ENCODE measurements at places on chromosomes 3 and 15.

DNA sequence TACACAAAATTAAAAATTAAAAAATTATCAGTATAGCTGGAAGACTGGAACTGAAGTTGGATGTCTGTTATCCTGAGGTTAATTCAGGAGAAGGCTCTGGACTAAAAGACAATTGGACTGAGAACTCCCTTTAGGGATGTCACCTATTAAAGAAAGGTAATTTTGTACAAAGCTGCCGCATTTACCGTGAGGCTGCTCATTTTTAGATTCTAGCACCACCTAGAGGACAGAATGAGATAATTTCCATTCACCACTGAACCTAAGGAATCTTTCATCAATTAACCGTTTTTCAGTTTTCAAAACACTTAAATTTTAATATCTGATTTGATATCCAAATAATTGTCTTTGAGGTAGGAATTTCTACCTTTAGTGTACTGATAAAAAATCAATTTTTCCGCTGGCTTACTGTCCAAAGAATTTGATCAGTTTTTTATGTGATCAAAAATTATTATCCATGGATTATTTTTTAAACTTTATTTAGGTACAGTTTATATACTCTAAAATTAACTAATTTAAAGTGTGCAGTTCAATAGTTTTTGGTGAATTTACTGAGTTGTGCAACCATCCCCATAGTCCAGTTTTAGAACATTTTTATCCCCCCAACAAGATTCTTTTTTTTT lies 106.7 kb upstream of the TNIK start:
- peak; percentile 84 for DNase-seq

DNA sequence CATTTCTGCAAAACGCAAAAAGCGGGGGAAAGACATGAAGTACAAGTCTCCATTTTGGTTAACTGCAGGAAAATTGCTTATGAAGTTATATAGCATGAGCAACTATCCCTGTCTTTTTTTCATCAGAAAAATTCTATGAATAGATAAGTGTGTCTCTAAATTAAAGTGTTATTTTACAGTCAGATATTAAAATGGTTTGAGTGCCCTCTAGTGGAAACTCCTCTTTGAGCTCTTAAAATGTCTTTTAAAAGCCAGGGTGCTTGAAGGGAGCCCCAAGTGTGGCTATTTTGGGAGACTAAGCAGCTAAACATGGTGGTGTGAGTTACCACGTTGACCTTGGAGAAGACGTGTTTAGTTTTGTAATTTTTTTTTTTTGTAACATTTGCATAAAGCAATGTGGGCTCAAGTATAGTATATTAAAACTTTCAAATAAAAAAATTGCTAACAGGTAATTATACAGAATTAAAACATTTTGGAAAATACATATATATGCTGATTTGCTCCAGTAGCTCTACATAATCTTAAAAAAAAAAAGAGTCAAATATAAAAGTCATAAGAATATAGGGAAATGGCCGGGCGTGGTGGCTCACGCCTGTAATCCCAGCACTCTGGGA lies 77.2 kb downstream of the PPP2R3A start:
- DNase-seq = peak; percentile 49

GRCh38 chr3:49671291-49672288 lies 2.6 kb upstream of the APEH start:
- DNase-seq = no peak

GRCh38 chr3:155548195-155548594 lies 196.7 kb downstream of the PLCH1 start:
- no peak for DNase-seq

- DNase-seq = no peak
Measured at GRCh38 chr3:140135461-140135860, 200.5 kb downstream of the CLSTN2 start.

DNA sequence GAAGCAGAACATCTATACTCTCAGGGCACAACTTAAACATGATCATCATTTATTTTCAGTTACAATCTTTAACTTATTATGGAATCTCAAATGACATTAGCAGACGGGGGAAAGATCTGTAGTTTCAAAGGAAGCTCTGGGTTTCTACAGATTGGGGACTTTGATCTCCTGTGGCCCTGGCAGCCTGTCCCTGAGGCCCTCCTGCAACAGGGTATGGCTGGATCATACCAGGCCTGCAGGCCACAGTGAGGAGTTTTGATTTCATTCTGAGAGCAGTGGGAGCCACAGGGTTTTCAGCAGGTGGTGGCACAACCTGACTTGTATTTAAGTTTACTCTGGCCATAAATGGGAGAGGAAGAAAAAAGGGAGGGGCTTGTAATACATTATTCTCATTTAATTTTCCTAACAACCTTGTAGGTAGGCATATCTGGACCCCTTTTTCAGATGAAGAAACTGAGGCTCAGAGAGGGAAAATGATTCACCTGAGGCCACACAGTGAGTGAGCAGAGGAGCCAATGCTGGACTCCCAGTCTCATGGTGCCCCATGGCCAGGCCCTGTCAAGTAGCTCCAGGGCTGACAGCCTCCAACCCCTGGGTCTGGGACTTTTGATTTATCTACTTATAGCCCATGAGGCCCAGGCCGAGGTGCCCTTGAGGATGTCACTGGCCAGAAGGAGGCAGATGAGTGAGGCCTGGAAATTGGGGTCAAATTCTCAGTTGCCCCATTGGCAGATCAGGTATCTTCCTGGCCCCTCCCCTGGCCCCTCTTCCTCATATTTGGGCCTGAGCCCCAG lies 71.0 kb downstream of the ATP2B2 start:
- DNase-seq = no peak

GRCh38 chr3:171345107-171345843 lies 114.9 kb downstream of the TNIK start:
- peak; percentile 90 for DNase-seq

GRCh38 chr15:63836579-63836978 lies 2.8 kb upstream of the HERC1 start:
- no peak for DNase-seq

GRCh38 chr3:71512000-71512399 lies 71.5 kb downstream of the FOXP1 start:
- DNase-seq = no peak

DNA sequence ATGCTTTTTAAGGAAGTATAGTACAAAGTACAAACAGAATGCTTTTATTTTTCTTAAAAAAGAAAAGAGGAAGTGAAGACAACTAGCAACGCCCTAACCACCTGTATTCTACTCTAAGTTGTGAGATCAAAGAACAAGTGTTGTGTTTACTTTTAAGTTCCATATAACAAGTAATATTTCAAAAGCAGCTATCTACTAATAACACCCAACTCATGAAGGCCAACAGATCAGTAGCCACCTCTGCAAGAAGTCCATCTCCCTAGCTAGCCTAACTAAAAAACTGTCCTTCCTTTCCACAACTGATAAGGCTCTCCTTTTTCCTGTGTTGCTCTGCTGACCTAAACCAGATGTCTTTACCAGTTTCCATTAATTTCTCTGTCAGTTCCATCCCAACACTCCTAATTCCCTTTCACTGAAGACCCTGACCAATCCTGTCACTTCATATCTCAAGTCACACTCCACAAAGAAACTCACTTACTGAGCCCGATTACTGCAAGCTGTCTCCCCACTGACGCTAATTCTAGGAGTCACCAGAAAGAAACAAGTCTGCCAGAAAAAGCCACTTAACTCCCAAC lies 26.9 kb downstream of the PHC3 start:
- no peak for DNase-seq

DNA sequence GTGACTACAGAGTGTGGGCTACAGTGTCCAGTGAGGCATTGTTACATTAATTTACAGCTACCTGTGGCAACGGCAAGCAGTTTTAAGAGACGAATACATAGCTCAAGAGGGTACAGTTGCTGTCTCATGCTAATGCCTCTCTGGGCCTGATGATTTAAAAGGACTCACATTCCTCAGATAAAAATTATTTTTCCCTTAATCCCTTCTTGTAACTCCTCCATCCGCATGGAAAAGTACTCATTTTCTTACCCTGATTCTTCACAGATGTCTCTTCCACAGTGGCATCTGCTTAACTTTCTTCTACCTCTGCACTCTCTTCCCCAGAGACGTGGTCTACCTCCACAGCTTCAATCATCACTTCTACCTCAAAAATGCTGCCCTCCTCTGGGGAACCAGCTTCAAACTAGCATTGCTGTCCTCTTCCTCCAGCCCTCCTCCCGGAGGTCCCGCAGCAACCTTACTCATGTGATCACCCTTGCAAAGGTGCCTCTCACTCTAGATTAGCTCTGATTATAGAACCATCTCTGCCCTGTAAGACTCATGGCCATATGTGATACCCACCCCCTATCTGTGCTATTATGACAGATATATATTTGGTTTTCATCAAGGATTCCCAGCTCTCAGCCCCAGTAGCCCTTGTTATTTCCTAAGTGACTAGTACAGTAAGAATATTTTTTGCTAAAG lies 21.4 kb upstream of the ABHD17C start:
- no peak for DNase-seq

Data from NCI-H446 (cell line).